ENCODE measurements at places on chromosomes 5 and 9.
A peak's percentile ranks its signal among the peaks of the same experiment; 100 is the strongest.

GRCh38 chr9:83622433-83622938 lies 457 bp upstream of the IDNK start:
- no peak for DNase-seq

DNA sequence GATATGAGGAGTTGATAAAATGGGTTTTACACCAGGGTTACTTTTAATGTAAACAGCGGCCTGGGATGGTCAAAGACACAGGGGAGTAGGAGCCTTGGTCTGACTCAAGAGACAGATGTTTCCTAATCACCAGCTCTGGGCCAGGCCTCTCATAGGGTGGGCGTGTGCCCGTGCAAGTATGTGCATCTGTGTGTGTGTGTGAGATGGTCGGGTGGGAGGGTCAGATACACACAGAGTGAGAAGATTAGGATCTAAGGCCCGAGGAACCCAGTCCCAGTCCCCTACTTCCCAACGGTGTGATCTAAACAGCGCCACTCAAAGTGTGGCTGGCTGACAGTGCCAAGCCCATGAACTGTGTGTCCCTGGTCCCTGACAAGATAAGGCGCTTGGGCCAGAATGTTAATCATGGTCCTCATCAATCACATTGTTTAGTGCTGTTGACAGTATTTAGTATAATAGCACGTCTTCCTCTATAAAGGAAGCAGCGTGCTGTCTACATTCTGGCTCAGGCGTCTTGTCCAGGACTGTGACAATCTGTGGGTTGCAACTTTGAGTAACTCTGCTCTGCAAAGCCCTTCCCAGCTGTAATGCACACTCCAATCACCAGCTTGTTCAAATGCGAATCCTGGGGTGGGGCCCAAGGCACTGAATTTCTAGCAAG lies 173.7 kb downstream of the DAB2IP start:
- no peak for DNase-seq

DNA sequence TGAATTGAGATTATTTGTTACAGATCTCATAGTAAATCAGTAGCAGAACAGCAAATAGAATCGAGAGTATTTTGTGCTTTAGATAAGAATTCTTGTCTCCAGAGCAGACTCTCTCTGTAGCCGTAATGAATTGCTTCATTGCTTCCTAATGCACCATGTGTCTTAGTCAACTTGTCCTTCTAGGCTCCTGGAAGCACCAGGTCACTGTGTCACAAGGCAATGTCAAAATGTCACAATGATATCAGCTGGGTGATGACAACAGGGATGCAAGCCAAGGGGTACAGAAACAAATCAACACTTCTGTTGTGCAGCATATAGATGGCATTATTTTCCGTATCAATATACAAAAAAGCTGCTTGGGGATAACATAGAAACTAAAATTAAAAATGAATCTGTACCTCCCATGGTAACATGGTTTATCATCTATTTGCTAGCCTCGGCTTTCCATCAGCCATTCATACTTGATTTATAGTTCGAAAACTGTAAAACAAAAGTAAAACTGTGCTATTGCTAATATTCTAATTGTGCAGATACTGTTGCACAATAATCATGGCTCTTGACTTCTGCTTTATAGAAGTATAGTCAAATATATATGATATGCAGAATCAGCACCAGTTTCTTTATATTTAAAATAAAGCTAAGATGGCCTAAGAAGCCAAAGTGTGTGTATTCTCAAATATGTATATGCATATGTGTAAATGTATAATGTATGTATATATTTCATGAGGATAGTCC lies 435.9 kb upstream of the TLE4 start:
- DNase-seq = no peak

DNA sequence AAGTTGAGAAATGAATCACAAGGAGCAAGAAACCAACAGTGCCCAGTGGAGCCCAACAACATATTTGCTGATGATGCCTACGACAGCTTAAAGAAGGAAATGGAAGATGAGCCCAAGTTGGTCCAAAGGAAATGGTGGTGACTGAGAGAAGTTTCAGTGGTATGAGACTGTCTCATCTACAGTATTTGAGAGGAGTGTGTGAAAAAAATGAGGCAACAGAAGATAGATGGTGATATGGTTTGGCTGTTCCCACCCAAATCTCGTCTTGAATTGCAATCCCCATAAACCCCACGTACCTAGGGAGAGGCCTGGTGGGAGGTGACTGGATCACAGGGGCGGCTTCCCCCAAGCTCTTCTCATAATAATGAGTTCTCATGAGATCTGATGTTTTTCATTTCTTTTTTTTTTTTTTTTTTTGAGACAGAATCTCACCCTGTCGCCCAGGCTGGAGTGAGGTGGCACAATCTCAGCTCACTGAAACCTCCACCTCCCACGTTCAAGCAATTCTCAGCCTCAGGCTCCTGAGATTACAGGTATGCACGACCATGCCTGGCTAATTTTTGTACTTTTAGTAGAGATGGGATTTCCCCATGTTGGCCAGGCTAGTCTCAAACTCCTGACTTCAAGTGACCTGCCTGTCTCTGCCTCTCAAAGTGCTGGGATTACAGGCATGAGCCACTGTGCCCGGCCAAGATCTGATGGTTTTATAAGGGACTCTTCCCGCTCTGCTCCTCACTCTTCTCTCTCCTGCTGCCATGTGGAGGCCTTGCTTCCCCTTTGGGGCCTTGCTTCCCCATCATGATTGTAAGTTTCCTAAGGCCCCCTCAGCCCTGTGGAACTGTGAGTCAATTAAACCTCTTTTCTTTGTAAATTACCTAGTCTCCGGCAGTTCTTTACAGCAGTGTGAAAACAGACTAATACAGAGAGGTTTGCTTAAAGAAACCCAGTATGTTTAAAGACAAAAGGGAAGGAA lies 30.2 kb downstream of the EFCAB9 start:
- peak; percentile 58 for DNase-seq

- no peak for DNase-seq
Measured at GRCh38 chr9:68495247-68495646, 45.4 kb downstream of the TMEM252 start.

DNA sequence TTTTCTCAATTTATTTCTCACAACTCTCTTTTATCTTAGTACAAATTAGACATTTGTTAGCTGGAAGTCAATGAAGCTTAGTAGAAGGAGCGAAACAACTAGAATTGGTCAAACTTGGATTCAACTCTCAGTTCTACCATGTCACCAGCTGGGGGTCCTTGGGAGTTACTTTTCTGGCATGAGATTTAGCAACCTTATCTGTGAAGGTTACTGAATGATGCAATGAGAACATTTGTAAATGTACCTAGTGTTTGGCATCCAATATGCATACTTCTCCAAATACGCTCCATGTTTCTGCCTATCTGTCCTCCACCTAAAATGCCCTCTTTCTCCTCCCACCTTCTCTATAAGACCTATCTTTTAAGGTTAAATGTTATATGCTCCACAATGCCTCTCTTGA lies 6.3 kb downstream of the HNRNPA0 start:
- no peak for DNase-seq

GRCh38 chr5:81766611-81767010 lies 15.7 kb upstream of the SSBP2 start:
- no peak for DNase-seq

DNA sequence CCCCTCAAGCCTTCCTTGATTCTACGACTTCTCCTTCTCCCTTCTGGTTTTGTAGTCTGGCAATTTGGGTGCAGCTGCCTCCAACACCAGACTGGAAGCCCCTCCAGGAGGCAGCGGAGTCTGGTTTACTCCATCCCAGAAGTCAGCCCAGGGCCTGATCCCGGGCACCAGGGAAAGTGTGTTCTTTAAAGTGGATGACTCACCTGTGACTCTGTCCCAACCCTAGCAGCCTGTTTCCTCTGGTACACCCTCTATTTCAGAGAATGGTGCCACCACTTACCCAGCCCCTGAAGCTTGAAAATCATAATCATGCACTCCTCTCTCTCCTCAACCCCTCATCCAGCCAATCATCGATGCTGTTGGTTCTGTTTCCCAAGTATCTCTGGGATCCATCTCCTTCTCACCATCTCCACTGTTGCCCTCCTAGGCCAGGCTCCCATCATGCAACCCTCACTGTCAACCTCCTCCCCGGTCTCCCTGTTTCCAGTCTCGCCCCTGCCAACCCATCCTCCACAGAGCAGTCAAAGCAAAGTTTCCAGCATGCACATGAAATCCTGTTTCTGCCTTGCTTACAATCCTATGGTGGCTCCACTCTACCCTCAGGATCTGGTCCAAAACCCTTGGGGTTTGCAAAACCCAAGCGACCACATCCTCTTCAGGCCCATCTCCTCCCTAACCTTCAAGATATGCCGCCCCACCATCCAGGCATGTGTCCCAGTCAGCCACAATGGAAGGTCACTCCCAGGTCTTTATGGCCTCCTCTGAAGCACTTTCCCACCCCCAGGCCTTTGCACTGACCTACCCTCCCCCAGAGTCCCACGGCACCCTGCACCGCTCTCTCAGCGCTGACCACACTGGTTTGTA lies 10.5 kb downstream of the LHX6 start:
- no peak for DNase-seq

GRCh38 chr9:129773262-129774048 lies 20.6 kb upstream of the PTGES start:
- no peak for DNase-seq

GRCh38 chr9:137590469-137591383 lies at the start of gene ZMYND19:
TSS of gene ZMYND19 (minus strand) at chr9:137590512. CDS start at chr9:137590263, 249 bp downstream.
- peak; percentile 85 for DNase-seq

GRCh38 chr9:136488247-136489214 lies 5.7 kb upstream of the SEC16A start:
- peak; percentile 58 for DNase-seq

DNA sequence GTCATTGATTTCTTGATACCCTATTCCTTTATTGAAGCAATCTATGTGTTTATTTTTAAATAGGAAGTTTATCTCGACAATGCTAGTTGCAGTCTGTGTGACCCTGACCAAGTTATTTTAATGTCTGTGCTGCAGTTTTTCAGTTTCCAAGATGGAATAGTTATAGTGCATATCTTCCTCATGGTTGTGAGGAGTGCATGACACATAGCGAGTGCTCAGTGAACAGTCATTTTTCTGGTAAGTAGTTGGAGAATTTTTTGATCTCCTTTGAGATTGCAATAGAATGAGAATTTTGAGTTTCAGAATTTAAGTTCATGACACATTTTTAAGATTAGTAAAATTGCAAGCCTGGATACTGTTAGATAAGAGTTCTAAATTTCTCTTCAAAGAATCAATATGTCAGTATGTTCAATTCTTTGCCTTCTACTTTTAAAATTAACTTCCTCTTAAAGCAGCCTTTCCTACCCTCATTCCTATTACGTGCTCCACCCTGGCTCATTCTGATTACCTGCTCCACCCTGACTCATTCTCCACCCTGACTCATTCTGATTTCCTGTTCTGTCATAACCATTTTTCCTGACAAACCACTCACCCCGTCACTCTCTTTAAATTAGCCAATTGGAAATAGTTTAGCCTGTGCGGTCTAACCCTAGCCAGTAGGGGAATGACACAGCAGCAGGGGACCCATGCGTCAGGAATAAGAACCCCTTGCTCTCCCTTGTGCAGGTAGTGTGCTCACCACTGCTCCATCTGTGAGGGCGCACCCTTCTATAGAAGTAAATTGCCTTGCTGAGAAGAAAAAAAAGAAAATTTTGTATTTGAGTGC lies 30.7 kb downstream of the SPIN1 start:
- DNase-seq = peak; percentile 2

- peak; percentile 13 for DNase-seq
Measured at GRCh38 chr9:82184524-82184923, 196.0 kb downstream of the SPATA31D1 start.

- DNase-seq = no peak
Measured at GRCh38 chr9:83972286-83972685, 7.7 kb downstream of the HNRNPK start.

GRCh38 chr9:4590430-4591122 lies 71.5 kb upstream of the PLPP6 start:
- no peak for DNase-seq

- no peak for DNase-seq
Measured at GRCh38 chr9:135339378-135339973, 140.1 kb upstream of the PPP1R26 start.

DNA sequence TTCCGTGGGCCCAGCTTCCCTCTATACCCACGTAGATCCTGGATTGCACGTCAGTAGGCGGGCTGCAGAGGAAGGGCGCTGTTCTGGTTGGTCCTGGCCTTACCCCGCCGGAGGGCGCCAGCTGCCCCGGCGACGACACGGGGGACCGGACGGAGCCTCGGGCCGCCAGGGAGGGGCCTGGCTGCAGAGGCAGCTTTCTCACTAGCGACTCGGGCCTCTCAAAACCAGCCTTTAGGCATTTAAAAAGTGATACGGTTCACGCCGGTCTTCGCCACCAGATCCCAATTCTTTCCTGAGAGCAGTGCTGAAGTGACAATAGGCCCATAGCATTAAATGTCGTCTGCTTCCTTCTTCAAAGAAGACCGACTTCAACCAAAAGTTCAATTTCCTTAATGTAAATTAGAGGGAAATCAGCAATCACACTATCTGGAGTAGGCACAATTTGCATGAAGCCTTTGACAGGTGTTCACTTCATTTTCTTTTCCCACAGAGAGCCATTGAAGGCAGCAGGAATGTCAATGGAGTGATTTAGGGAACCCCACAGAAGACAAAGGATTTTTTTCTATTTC lies 17.6 kb upstream of the UBE2D2 start:
- peak; percentile 65 for DNase-seq

- no peak for DNase-seq
Measured at GRCh38 chr5:37638897-37639296, 200.9 kb downstream of the GDNF start.

- no peak for DNase-seq
Measured at GRCh38 chr5:160788102-160788660, 63.8 kb downstream of the ATP10B start.

DNA sequence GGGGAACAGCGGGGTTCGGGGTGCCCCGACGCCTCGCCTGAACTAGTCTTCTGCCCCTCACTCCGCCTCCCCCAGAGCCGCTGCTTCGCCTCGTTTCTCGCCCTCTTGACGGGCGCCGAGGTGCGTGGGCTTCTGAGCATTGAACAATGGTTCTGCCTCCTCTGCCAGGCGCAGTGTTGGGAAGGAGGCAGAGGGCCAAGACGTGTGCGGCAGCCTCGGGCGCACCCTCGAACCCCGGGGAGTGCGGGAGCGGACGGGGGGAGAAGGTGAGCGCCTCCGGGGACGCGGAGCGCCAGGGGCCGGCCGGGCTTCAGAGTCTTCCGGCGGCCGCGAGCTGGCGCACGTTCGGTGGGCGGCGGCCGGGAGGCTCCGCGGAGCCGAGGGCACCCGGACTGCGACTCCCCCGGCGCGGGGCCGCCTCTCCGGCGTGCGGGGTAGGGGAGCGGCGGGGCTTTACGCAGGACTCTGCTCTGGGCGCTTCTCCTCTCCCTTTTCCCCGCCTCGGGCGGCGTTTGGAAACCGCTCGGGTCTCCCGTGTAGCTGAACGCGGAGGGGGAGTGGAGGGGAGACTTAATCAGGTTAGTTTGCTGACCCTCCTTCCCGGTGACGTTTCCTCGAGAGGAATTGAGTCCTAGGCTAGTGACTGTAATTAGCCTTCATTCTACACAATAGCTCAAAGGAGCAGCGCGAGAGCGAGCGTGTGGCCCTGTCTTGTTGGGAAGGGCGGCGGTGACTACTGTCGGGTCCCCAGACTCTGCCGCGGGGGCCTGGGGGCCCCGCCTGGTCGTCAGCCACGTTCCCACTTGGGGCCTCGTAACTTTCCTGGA lies 1.1 kb downstream of the VLDLR start:
- DNase-seq = peak; percentile 3

DNA sequence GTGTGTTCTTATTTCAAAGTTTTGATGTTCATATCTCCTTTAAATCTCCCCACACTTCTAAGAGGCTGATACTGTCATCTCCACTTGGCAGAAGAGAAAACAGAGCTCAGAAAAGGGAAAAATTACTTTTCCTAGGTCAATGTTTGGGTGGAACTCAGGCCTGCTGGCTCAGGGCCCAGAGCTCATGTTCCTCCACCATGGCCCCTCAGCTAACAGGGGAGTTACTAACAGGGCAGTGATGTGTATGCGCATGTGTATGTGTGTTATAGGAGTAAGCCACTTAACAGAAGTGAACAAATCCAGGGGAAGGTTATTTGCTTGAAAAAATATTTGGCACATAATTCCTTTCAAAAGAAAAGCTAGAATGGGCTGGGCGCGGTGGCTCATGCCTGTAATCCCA lies 2.5 kb downstream of the C1QTNF2 start:
- DNase-seq = no peak

Data from stimulated activated naive B cell treated with anti-CD40 and anti-IgM and Interleukin-4, amounts not matched to agents 10 μg/mL and 1 μg/mL and 100 μg/mL, for 72 hours (primary cell).